ENCODE measurements at places on chromosomes 2 and 18.

DNA sequence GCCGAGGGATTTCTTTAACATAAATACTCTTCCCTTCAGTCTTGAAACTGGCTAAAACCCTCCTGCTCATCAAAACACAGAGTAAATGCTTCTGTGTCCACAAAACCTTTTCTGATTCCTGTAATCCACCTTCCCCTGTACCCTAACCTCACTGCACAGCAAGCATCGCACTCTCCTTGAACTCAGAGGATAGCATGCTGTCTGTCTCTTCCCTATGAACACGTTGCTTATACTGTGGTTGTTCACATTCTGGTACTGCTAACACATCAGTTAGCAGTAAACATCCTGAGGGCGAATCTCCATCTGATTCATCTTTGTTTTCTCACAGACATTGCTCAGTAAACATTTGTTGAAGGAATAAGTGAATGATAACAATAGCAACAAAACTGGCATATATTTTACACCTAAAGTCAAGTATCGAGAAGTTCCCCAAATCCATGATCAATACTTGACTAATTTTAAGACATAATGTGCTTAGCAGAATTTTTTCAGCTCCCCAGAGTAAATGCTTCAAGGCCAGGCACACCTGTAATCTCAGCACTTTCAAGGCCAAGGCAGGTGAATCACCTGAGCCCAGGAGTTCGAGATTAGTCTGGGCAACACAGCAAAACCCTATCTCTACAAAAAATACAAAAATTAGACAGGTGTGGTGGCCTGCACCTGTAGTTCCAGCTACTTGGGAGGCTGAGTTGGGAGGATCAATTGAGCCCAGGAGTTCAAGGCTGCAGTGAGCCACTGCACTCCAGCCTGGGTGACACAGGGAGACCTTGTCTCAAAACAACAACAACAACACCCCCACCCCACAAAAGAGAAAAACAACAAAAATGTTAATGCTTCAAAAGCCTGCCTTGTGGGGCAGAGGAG lies 45.6 kb upstream of the LPIN2 start:
- DNase-seq: no peak

- DNase-seq: no peak
Measured at GRCh38 chr2:236354973-236355595, 90.9 kb upstream of the ASB18 start.

- no peak for DNase-seq
Measured at GRCh38 chr18:21047126-21047525, 64.5 kb downstream of the ROCK1 start.

DNA sequence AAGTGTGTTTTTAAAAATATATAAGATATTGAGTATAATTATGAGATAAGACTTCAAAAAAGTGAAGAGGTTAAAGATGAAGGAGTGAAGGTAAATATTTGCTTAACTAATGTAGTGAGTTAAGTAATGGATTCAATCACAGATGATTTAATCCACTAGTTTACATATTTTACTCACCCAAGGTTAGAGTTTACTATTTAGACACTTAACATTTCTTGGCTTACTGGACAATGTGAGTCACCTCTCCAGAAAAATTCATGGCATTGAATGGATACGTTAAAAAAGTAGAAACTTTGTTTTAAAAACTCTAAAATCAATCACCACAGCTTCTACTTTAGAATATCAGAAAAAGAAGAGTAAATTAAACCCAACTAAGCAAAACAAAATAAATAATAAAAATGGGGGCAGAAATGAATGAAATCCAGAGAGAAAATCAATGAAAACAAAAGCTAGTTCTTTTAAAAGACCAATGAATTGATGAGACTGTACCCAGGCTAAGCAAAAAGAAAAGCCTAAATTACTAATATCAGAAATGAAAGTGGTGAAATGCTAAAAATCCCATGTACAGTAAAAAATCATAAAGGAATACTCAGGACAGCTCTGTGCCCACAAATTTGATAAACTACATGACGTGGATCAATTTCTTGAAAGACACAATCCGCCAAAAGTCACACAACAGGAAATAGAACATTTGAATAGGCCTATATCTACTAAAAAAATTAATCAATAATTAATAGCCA lies 1.9 kb upstream of the HMSD start:
- DNase-seq: no peak

DNA sequence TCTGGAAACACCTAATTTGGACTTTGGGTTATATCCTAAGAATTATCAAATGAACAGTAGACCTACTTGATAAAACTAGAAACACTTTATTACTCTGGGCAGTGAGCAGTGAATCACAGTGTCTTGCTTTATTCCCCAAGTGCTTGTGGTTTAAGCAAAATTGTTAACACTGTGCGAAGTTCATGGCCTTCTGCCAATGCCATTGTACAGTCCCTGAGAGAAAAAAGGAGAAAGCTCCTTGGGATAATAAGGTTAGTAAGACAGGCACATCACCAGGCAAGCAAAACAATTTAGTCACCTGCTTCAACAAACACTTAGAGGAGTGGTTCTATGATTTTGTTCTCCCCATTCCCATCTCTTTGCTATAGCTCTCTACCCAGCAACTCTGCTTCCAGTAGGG lies 39.8 kb downstream of the ADCYAP1 start:
- peak; percentile 35 for DNase-seq

DNA sequence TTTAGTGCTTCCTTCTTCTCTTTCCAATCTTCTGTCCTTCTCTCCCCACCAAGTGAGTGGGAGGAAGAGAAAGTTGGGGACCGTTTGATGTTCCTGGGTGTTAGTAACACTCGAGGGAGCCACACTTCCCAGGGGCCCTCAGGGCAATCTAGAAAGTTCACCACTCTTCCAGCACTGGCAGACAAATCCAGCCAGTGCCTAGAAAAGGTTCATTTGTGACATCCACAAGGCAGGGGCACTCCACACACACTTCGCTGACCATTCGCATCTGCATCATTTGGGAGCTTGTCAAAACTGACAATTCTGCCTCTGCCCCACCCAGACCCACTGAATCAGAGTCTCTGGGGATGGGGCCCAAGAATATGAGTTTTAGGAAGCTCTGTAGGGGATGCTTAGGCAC lies 86.8 kb upstream of the ST3GAL5 start:
- DNase-seq: no peak

DNA sequence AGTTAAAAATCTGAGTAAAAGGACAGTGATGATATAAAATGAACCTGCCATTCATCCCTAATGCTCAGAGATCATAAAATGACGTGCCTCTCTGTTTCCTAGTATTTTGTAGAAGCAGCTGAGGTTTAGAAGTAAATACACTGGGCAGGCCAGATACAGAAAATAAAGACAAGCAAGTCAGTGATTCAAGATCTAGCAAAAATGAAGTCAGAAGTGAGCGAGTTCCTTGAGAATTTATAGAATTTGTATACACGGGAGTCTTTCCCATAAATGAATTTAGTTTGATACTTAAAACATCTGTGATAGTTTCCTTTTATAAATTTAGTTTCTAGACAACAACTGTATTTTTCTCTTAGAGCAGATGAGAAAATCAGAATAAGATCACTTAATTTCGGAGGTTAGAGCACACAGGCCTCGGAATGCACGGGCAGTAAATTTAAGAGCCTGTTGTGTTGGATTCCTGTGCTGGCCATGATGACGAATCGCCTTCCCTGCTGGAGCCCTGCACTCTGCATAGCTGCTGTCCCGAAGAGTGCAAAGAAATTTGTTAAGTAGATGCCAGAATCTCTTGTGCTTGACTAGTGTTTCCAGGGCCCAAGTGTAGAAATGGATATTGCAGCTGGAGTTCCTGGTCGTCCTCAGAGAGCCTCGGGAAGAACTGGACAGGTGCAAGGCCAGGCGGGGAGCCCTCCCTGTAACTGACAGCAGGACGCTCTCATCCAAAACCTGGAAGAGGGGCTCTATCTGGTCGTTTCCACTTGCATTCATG lies 83.7 kb upstream of the RBM44 start:
- no peak for DNase-seq

DNA sequence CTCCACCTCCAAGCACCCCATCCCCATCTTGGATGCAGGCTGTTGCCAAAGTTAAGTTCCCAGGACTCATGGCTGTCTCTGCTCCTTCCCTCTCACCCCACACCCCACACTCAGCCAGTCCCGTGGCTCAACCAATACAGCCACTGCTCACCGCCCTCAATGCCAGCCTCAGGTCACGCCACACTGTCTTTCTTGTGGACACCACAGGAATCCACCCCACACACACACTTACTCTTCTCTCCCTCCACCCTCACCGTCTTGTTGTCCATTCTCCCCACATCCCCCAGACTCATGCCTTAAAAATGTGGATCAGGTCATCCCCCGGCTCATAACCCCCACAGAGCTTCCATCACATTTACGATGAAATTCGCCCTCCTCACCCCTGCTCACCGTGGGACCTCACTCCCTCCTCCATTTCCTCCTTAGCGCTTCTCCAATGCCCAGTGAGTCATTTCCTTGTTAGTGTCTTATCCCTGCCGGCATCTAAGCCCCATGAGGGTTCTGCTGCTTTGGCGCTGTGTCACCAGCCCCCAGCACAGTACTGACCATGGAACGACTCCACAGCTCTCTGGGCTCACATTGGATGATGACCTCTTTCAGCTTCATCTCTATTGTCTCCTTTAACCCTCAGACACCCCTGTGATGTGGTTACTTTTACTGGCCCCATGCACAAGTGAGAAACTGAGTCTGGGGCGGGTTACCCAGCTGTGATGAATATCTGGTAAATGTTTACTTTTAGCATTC lies 13.8 kb downstream of the MLPH start:
- DNase-seq: peak; percentile 100

DNA sequence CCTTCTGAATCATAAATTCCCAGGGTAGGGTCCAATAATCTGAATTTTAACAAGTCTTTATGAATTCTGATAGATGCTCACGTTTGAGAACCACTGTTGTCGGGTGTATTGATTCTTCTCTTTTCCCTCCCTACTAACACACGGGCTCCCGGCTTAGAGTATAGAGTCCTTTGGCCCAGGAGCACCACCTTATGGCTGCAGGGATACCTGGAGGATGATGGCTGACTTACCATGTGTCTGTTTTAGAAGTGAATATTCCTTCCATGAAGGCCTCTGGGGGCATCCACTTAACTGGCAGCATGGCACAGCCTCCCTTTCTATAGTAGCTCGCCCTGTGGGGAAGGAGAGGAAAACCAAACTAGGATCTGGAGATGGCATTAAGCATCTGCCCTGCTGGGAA lies 91.7 kb downstream of the CLIP4 start:
- no peak for DNase-seq

GRCh38 chr2:184004948-184005672 lies 593.2 kb upstream of the ZNF804A start:
- no peak for DNase-seq

DNA sequence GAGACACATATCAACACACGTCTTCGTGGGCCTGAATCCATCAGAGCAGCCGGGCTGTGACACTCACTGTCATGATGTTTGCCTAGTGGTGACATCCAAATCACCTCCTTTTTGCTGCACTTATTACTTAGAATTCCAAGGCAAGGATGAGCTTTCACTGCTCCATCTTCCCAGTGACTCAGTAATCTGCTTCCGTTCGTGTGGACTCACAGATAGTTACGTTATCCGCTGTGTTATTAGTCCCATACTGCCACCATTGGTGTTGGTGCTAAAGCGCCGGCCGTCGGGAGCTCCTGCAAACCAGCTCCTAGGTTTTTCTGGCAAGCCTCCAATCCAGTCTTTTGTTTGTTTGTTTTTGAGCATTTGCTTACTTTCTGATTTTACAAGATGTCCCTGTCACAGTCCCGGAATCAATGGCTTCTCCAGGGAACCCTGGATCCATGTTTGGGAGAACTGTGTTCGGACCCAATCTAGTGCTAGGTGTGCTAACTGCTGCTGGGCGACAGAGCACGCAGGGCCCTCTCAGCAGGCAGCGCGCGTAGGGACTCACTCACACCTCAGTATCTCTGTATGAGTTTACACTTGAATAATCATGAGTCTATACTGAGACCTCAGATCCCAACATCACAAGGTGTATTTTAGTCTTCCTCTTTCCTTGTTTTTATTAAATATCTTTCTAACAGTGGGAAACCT lies 42.6 kb downstream of the HDAC4 start:
- DNase-seq: no peak

DNA sequence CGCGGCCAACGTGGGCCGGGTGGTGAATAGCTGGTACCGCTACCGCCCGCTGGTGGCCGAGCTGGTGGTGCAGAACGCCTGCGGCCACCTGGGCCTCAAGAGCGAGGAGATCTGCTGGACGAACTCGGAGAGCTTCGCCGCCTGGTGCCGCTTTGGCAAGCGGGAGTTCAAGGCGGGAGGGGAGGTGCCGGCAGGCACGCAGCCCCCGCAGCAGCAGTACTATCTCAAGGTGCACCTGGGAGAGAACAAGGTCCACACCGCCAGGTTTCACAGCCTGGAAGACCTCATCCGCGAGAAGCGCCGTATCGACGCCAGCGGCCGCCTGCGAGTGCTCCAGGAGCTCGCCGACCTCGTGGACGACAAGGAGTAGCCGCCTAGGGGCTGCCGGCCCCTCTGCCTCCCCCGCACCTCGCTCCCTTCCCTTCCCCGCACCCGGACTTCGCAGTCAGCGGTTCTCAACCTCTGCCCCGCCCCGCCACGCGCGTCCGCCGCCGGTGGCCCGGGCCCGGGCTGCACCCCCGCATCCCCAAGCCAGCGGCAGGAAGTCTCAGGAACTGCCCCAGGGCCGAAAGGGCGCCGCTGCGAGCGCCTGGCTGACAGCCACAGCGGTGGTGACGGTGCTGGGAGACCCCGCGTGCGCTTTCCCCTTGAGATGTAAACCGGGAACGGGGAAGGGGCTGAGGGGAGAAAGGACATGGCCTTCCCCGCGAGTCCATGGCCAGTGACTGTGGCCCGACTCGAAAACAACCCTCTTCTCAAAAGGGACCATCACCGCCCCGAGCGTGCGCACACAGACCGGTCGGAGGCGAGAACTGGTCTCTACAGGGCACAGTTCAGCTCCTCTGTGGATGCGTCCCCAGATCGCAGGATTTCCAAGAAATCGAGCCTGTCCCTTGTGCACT lies 2.2 kb downstream of the LRATD1 start:
- DNase-seq: peak; percentile 28

DNA sequence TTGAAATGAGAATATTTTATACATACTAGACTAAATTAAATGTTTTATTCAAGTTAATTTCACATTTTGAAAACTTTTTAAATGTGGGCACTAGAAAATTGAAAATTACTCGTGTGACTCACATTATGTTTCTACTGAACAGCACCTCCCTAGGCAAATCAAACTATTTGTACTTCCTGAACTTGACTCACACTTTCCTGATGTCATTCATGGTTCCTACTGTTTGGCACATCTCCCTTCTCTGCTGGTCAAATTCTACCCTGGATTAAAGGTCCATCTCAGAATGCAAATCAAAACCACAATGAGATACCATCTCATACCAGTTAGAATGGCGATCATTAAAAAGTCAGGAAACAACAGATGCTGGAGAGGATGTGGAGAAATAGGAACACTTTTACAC lies 16.7 kb downstream of the LHCGR start:
- peak; percentile 55 for DNase-seq

GRCh38 chr2:98623657-98624056 lies 15.3 kb downstream of the UNC50 start:
- DNase-seq: no peak

DNA sequence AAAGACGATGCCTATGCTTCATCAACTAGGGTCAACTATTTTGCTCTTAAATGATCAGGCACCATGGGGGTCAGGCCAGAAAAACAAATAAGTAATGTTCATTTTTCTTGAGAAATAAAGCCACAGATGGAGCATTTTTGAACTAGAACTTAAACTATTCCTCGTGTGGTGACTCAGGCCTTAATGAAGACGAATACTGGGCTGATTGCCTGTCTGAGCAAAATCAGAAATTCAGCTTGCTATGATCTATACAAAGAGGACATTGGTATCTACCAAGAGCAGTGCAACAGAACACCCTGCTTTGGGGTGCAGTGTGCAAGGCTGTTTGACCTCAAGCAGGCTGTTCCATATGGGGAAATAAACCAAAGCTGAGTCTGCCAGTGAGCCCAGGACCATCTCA lies 176.0 kb downstream of the NRP2 start:
- no peak for DNase-seq

Data from non-pigmented ciliary epithelial cell (primary cell).